ENCODE measurements at places on chromosomes 4 and X.

DNA sequence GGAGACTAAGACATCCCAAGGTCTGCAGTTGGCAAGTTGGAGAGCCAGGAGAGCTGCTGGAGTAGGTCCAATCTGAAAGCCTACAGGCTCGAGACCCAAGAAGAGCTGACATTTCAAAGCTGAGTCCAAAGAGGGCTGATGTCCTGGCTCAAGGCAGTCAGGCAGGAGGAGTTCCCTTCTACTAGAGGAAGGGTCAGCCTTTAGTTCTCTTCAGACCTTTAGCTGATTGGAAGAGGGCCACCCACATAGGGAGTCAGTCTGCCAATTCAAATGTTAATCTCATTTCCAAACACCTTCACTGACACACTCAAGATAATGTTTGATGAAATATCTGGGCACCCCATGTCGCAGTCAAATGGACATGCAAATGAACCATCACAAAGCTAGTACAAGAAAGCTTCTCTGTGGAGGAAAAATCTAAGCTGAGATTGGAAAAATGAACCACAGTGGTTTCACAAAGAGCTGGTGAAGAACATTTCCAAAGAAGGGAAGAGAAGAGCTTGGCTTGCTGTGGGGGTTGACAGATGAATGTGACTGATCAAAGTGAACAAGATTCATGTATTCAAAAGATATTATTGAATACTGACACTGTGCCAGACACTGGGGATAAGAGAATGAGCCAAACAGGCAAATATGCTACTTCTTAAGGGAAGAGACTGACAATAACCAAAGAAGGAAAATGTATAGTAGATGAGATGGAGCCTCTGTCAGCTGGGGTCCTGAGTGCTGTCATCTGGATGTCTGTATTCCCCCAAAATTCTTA is 61.2 kb downstream of the STK32B start:
- no peak for DNase-seq

DNA sequence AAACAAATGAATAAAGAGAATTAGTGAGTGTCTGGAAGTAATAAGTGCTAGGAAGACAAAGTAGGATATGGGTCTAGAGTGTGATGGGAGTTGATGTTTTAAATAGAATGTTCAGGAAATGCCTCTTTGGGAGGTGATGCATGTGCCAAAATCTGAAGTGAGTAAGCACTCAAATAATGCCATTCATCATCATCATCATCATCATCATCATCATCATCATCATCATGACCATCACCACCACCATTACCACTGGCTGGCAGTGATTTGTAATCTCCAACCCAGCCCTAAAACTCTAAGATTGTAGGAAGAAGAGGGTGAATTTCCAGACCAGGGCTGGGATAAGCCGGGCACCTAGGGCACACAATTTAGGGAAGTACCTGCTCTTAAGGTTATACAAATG is 9.7 kb upstream of the SOX3 start:
- DNase-seq: no peak

DNA sequence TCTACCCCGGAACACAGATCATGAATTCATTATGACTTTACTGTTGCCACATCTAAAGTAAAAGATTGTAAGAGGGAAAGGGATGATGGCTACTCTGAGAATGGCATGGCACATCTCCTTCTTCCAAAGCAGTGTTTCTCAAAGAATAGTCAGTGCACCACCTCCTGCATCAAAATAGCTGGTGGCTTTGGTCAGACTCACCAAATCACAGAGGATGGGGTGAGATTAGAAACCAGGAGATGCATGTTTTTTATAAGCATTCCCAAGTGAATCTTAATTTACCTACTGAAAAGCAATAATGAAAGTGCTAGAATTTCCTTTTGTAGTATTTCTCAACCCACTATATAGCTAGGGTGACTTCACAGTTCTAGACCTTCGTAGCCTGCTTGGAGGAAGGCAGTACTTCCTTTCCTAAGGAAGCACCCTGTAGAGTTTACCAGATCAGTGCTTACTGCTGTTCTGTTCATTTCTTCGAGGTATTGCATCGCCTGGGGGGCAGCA is 340.8 kb upstream of the KLF3 start:
- no peak for DNase-seq

- no peak for DNase-seq
These were observed 158.8 kb upstream of the NDST4 start for GRCh38 chr4:115272185-115272584.

DNA sequence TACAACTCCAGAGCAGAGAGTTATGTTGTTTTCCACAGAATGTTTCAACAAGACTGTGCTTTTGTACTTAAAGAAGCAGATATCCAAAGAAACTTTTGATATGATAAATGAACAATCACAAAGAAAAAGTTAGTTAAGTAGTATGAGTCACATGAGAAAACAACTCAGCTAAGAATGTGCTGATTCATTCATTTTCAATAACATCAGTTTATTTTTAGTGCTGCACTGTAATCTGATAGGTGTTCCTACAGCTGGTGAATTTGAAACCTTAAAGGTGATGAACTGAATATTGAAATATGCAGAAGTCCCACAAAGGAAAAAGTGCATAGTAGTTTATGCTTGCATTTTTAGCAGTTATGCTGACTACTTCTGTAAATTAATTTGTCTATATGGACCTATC is 180.3 kb upstream of the TENM3 start:
- DNase-seq: no peak

GRCh38 chr4:70586841-70587240 is 5.2 kb upstream of the AMBN start:
- no peak for DNase-seq
